Stimulated activated CD8-positive, alpha-beta memory T cell treated with anti-CD3 and anti-CD28 coated beads, Interleukin-4, amount 100 ng/mL, for 4 hours (primary cell): ENCODE measurements at places on chromosomes 3 and 15.
A peak's percentile ranks its signal among the peaks of the same experiment; 100 is the strongest.

- no peak for DNase-seq
These were observed 242.1 kb downstream of the THSD4 start for GRCh38 chr15:71357321-71357732.

DNA sequence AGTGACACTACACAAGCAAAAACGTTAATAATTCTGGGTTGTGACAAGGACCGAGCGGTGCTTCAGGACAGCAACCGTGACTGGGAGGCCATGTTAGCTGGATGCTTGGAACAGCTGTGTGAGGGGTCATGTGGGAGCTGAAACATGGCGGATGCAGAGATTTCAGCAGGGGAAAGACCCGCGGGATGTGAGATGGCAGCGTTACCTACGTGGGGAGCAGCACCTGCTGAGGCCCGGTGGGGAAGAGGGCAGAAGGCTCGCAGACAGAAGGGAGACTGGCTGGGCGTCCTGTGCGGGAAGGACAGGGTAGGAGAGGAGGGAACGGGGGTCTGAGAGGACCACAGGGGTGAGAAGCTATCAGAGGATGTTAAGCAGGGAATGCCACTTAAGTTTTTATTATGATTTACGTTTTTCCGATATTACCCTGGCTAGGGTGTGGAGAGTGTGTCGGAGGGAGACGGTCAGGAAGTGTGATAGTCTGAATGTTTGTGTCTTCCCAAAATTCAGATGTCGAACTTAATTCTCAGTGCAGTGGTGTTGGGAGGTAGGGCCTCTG is 228.8 kb upstream of the LYSMD4 start:
- no peak for DNase-seq

DNA sequence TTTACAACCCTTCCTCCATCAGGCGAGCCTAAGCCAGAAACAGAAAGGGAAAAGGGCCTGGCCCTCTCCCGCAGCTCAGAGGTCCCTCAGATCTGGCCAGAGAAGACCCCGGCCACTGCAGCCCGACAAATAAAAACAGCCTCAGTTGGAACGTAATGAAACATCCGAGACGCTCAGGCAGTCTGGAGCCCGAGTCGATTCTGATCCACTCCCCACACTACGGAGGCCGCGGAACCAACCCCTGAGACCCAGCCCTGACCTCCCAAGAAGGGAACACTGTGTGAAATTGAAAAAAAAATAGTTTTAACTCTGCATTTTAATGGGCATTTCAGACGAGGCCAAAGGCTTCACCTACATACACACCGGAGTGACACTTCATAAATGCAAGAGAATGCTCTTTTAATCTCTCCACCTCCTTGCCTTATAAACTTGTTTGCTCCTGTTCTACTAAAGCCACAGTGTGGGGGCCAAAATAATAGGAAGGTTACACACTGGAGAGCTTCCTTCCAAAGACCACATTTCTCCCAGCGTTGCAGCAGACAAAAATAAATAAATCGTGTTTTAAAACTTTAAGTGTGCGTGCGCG is 3.7 kb downstream of the MEIS2 start:
- DNase-seq = no peak

- DNase-seq = no peak
These were observed 15.3 kb upstream of the MCCC1 start for GRCh38 chr3:183114384-183115178.

GRCh38 chr3:167305340-167305890 is 74.7 kb downstream of the ZBBX start:
- no peak for DNase-seq

DNA sequence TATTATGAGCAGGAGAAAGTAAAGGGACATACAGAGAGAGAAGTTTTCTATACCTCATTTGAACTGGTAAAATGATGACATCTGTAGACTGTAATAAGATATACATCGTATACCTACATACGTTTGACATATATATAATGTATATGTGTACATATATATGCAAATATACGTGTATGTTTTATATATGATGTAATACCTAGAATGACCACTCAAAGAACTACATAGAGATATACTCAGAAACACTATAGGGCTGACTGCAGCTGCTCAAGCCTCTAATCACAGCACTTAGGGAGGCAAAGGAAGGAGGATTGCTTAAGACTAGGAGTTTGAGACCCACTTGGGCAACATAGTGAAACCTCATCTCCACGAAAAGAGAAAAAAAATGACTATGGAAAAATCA is 48.5 kb upstream of the MCTP2 start:
- DNase-seq = no peak

- no peak for DNase-seq
These were observed 1.4 kb downstream of the MBNL1 start for GRCh38 chr3:152269831-152270734.

DNA sequence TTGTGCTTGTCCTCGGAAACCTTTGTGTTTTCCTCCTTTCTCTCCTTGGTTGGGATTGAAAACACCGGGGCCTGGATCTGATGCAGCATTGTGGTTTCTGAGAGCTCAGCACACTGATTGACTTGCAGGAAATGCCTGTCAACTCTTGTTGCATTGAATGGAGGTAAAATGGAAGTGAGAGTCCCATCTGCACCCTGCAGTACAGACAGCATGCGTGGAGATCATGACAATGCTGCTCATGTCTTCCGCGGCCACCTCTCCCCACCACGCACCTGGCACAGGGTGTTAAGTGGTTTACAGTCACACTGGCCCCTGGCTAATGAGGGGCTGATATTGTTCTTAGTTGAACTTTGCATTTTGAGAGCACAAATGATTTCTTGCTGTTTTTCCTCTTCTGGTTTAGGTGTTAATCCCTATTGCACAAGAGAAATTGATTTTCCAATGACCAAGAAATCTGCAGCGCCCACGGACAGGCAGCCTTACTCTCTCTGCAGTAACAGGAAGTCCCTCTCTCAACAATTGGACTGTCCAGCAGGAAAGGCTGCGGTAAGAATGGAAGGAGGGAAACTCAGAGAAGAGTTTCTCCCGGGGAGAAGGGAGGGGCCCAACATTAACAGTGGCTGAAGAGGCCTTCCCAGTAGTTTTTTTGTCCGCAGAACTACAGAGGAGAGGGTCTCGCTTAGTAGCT is 58.5 kb downstream of the STARD5 start:
- no peak for DNase-seq

DNA sequence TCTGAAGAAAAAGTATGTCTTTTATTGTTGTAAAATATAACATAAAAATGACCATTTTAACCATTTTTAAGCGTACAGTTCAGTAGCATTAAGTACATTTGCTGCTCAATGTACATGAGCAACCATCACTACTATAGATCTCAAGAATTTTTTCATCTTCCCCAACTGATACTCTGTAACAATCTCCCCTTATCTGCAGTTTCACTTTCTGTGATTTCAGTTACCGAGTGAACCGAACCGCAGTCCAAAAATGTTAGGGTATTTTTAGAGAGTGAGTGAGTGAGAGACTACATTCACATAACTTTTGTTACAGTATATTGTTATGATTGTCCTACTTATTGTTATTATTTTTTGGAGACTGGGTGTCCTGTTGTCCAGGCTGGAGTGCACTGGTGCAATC is 9.0 kb upstream of the SLC25A26 start:
- DNase-seq = no peak

DNA sequence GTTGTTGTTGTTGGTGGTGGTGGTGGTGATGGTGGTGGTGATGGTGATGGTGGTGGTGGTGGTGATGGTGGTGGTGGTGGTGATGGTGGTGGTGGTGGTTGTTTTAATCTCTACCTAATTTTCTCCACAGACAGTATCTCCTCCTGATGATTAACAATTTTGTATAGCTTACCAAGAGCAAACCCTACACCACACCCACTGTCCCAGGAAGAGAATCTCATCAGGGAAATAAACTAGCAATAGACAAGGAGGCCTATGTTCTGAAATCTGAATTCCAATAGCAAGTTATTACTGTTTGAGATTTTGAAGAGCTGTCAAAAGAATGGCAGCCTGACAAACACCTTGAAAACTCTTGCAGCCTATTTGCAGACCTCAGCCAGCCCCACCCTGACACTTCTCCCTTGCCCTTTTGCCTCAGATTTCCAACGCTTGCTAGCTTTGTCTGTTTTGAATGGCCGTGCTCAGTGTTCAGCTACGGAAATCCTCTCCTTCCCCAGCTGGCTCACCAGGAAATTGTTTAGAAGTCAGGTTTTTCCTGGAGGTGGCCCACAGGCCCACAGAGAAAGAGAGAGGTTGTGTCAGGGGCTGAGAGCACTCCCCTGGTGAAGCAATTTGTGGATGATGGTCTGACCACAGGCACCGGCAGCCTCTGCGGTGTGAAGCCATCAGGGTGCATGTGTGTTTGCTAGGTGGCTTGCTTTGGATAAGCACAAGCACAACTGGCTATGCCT is 101.6 kb downstream of the MAGI1 start:
- DNase-seq = no peak

- no peak for DNase-seq
These were observed 33.3 kb downstream of the GLB1 start for GRCh38 chr3:33063651-33064051.

DNA sequence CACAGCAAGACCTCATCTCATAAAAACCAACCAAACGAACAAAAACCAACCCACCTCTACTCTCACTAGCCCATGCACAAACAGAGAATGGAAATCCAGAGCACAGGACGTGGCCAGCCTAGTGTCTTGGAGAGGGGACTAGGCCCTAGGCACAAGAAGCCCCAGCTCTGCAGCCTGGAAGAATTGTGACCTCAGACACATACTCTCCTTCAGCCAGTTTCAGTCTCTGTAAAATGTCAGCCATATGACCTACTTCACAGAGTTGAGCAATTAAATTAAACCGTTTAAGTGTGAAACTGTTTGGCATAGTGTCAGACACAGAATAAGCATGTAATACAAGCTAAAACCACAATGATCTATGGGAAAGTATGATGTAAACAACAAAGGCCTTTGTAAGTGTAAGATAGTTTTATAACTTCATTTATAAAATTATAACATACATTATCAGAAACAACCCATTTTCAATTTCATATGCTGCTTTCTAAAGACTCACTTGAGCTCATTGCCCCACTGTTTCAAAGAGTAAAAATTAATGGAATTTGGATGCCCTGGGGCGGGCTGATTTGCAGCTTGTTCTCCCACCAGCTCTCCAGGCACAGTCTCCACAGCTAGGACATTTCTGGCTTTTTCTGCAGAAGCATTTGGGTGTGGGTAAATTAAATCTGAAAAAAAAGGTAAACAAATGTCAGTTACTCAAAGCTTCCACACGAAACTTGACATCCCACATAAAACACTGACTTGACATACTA is 32.9 kb downstream of the TBC1D2B start:
- no peak for DNase-seq

DNA sequence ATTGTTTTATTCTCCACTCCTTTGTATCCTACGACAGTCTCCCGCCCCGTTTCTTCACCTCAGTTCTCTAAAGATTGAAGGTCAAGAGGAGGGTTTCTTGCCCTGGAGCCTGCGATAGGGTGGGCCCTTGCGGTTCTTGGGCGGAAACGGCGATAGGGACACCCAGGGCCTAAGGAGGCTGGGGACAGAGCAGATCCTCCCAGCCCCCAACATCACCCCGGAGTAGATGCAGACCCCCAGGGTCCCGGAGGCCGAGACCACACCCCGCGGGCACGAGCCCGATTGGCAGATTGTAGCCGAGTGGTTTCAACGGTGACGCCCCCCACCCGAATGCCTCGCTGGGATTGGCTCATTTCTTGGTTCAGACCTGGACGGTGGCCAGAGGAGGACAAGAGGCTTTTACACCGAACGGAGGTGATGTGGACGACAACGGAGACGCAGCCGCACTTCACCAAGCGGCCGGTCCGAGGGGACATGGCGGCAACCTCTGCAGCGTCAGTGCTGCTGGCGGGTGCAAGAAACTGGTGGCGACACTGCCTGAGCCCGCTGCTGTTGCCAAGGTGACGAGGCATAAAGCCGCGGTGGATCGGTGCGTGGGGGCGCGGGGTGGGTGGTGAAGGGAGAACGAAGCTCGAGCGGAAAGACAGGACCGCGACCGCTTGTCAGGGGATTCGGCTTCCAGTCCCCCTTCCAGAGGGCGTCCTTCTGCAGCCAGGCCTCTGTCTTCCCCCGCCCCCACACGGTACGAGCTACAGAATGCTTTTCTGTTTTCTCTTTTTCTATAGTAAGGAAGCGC is 19.0 kb upstream of the MCF2L2 start:
- DNase-seq = peak; percentile 31

DNA sequence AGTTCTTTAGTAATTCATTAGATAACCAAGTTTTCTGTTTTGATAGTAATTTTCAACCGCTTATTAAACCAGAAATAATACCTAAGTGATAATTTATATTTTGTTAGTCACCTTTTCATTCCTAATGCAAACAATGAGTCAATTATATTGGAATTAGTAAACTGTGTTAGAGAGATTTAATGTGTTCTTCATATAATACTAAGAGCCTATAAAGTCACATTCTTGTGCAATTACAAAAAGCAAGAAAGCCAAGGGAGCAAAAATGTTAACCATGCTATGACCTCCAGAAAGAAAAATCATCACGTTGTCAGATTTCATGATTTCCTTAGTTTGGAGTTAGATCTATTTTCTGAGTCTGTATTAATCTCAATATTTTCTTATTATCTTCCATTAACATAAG is 108.8 kb upstream of the SAMMSON start:
- DNase-seq = no peak

DNA sequence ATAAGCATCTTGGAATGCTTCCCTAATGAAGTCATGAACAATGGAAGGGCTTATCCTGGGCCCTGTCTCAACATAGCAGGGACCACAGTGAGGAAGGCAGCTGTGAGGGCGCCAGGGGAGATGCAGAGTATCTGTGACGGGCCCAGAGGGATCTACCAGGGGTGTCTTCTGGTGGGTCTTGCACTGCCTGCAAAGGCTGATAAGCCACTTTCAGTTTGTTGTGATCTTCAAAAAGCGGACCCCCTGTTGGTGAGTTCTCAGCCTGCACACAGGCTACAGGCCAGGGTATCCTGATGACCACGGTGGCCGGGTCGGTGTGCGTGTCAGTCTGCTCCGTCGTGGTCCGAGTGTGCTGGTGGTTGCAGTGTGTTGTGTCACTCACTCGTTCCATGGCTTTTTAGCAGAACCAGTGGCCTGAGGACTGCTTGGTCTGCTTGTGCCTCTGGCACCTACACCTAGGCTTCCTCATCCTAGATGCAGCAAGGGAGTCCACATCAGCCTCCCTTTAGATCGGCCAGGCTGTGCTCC is 46.8 kb downstream of the CHDH start:
- DNase-seq = no peak

DNA sequence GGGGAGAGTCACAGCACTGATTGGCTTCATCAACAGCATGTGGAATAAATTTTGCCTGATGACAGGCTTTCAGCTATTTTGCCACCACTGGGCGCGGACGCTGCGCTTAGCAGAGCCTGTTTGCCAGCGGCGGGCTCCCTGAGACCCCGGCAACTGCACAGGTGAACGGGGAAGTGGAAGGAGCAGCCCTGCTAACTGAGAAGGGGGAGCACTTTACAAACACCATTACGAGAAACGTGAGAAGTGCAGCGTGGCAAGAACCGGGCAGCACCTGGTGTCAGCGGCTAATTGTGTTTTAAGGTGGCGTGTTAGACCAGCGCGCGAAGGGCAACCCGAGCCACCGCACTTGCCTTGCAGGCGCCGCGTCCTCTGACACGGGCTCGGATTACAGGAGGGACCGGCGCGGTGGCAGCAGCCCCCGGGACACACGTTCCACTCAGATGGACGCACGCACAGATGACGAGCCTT is 307.8 kb upstream of the ARRDC4 start:
- DNase-seq = no peak
